ENCODE measurements at places on chromosomes 4 and X. TPM values are rescaled to one million over a fixed set of nuclear protein-coding genes. Genes with fewer than 3 reads are reported as not detected.

Gene GNRHR
- total RNA-seq: not detected

GRCh38 chrX:20477836-20478524 is 211.3 kb upstream of the RPS6KA3 start:
- DNase-seq: no peak

- no peak for DNase-seq
Observed at GRCh38 chr4:151045907-151046306, 30.8 kb upstream of the LRBA start.

GRCh38 chr4:126750723-126751122 is 882.0 kb upstream of the INTU start:
- DNase-seq: no peak

GRCh38 chr4:142202404-142203332 is 566.3 kb downstream of the IL15 start:
- DNase-seq: no peak

DNA sequence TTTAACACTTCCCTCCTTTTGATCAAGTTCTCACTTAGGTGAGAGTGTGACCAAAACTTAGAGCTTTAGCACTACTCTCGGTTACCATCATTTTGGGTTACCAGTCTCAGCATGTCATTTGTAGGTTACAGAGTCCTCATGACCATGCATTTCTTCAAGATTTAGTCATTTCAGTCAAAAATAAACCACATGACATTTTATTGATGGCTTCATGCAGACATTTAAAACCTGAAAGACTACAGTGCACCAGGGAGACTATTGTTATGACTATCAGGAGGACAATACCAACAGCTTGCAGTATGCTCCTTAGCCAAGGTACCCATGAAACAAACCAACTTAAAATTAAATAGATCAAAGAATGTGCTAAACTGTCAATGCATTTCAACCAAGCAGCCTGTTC is 498.1 kb upstream of the FSTL5 start:
- no peak for DNase-seq

Gene TMA16
- total RNA-seq: 33.9 TPM

GRCh38 chrX:107711521-107712181 is 63.9 kb downstream of the TSC22D3 start:
- DNase-seq: no peak

DNA sequence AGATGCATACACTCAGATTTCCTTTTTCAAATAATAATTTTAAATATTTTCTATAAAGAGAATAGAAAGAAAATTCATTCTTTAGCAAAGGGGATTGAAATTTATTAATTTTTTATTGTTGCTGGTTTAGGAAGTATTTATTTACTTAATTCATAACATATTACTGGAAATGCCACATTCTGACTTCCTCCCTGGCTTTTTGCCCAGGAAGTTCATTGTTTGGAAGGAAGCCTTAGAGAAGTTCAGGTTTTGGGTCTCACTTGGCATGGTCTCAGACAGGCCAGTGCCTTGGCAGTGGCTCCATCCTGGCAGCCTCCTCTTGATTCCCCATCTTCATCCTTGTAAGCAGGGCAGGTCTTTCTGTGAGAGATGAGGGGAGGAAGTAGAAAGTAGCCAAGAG is 50.5 kb downstream of the IL15 start:
- DNase-seq: peak; percentile 61

Gene SSX2B
- total RNA-seq: not detected

Gene SH3D19
- 41.7 TPM for total RNA-seq

DNA sequence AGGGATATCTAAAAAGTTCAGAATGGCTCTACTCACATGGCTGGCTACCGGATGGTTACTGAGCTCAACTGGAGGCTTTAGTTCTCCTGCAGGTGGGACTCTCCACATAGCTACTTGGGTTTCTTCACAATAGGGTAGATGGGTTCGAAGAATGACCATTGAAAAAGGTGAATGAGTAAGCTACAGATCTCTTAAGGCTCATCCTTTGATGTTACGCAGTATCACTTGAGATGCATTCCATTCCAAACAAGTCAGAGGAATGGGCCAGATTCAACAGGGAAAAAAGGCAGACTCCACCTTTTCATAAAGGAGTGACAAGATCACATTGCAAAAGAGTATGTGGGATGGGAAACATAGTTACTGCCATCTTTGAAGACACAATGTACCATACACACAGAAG is 52.6 kb downstream of the DDX53 start:
- DNase-seq: no peak

Gene PPP2R3B
- 18.7 TPM for total RNA-seq

Gene NOCT
- 4.8 TPM for total RNA-seq

All from ureter (tissue), 1 donor.